NCI-H446 treated with DMSO at 0.1 percent for 48 hours (cell line): ENCODE measurements at places on chromosomes 5 and 9.

GRCh38 chr5:115775999-115776398, 40.5 kb downstream of the CDO1 start:
- DNase-seq: no peak

GRCh38 chr9:87708986-87709728, 16.8 kb upstream of the CTSL start:
- DNase-seq: no peak

DNA sequence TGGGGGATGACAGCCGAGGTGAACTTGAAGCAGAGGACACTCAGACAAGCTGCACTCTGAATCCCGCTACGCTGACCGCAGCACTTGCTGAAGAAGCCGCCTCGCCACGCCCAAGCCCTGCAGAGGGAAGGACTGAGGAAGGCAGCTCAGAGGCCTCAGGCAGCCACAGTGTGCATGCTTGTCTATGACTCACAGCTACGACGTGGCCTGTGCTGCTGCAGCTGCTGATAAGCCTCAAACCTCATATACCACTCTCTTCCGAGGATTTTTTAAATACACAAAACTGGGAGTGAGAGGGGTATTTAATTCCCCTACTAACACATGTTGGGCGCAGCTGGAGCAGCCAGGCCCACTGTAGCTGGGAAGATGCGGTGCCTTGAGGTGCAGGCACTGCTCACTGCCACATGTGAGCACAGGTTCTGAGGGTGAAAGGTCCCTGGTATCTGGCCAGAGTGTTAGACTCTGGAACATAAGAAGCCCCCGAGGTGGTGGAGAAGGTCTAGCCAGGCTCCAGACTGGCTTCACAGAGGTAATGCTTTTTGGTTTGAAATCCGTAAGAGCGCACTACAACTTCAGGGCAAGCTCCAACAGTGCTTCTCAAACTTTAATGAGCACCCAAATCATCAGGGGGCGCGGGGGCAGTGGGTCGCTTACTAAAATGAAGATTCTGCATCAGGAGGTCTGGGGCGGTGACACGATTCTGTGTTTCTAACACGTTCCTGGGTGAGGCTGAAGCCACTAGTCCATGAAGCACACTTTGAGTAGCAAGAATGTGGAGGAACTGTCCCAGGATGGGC, 196.8 kb downstream of the AUH start:
- no peak for DNase-seq

DNA sequence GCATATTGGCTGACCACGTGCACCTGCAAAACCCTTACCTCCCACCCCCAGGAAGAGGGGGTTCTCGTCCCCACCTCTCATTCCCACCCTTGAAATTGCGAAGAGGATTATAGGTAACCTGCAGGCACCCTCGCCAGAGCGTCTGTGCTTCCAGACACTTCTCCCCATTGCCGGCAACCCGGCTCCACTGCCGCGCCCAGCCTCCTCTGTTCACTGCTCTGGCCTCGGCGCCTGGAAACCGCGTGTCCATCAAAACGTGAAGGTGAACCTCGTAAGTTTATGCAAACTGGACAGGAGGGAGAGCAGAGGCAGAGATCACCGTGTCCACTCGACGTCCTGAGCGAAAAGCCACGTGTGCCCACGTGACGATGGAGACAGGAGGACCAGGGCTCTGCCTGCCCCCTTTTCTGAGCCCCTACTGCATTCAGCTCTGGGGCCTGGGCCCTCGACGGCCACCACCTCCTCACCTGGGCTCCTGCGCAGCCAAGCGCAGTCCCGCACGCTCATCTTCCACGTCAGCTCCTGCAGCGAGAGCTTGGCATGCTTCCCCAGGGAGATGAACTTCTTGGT, 1.9 kb downstream of the TERT start:
- no peak for DNase-seq

GRCh38 chr5:42564689-42565356, 141.6 kb downstream of the GHR start:
- no peak for DNase-seq

- DNase-seq: no peak
Measured at GRCh38 chr5:167785106-167785505, 506.3 kb upstream of the WWC1 start.
